Osteoblast (primary cell): ENCODE measurements at places on chromosomes 4 and X. TPM values are rescaled to one million over a fixed set of nuclear protein-coding genes. Genes with fewer than 3 reads are reported as not detected.

DNA sequence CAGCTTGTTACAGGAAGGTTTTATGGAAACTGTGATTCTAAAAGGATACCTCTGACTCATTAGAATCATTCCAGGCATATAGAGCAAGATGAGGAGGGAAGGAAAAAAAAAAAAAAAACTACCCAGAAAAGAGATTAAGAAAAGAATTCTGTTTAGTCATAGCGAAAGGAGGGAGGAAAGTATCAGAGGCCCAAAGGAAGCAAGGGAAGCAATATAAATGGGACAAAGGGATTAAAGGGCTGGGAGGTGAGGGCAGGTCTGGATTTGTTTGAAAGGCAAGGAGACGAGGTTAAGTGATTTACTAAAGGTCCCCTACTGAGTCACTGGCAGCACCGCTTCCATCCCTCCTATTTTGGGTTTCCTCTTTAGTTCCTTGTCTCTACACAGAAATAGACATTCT is 88.6 kb upstream of the IL1RAPL1 start:
- no peak for DNase-seq

DNA sequence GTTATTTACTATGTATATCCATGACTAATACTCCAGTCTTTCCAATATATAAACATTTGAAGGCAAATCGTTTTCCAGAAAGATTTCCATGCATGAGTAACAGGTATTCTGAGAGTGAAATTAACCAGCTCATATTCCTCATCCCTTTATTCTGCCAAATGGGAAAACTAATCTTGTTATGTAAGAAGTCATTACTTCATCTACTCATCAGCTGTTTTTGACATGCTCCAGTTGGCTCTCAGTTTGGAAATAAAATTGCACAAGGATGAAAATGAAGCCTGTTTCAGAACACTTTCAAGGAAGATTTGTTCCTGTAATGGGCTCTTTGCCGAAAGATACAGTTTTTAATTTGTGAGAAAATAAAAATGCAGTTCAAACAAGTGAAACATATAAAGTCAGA is 121.9 kb downstream of the KCTD8 start:
- DNase-seq: no peak

DNA sequence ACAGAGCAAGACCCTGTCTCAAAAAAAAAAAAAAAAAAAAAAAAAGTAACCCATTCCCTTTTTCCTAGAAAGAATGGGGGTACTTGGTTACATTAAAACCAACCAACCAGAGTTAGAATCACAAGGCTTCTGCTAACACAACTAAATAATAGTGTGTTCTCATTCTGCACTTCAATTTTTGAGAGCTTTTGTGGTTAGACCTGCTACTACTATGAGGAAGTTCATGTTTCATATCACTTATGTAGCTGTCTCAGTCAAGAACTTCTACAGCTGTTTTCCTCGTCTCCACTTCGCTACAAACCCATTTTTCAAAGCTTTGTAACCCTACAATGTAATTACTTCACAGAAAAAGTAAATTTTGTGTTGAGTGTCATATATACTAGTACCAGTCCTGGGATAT is 58.3 kb downstream of the PDHA2 start:
- no peak for DNase-seq

DNA sequence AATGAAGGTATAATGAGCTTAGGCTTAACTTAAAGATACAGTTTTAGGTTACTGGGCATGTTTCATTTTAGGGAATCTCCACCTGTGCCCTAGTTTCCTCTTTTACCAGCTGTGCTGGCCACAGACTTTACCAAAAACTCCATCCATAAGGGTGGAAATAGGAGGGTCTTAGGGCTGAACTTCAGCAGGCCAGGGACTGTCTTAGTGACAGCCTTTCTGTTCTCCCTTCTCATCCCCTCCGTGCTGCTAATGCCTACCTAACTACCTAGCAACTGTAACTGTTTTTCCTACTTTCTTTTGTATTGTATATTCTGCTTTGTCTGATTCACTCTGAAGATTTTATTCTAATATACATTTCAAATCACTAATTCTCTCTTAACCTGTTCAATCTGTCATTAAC is 1375.3 kb downstream of the PCDH18 start:
- no peak for DNase-seq

- DNase-seq: no peak
Measured at GRCh38 chr4:29717287-29718057, 1002.7 kb upstream of the PCDH7 start.

DNA sequence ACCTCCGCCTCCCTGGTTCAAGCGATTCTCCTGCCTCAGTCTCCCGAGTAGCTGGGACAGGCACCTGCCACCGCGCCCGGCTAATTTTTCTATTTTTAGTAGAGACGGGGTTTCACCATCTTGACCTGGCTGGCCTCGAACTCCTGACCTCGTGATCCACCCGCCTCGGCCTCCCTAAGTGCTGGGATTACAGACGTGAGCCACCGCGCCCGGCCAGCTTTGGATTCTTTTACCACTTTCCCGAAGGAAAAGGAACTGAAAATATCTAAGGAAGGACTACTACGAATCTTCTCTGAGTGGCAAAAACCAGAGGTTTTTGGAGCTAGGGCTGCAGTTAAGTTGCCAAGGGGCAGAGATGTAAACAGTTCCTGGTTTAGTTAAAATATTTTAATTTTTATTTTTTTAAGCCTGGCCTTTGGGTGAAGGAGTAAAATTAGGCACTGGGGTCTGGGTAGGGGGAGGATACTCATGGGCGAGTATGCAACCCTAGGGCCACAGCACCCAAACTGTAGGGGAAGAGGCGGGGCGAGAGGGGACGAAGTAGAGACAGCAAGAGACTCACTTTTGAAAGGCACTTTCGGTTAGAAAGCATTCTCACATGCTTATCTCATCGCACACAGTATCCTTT is 525 bp upstream of the CISD2 start:
- DNase-seq: peak; percentile 88

DNA sequence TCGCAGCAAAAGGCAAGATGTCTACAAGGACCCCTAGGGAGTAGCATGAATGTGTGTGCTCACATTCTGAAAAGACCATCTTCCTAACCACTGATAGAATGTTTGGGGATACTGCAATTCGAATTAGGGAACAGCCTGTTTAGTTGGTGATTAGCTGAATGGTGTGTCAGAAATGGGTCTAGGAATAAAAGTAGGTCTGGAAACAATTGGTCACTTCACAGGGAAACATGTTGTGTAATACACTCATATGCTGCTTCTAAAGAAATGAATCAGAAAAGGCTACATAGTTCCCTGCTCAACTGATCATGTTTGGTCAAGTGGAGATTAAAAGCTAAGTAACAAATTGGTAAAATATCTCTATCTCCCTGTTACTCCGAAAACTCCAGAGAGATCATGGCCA is 2362.4 kb upstream of the TENM3 start:
- no peak for DNase-seq

DNA sequence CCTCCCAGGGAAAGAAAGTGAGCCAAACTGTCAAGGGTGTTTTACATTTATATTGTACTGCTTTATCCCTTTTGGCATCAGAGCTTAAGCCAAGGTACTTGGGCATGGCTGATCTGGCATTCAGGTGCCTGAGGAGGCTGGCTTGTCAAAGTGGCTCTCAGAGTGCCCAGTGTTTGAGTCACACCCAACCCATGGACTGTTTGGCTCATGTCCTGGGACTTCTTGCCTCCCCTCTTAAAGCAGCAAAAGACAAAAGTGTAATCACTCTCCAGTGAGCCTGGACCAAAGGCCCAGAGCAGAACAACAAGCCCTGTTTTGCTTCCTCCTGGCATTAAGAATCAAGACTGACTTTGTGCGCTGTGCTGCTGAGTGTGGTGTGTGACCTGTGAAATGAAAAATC is 311.7 kb upstream of the TAPT1 start:
- no peak for DNase-seq

GRCh38 chr4:147940171-147940570 is 208.3 kb downstream of the ARHGAP10 start:
- DNase-seq: no peak

DNA sequence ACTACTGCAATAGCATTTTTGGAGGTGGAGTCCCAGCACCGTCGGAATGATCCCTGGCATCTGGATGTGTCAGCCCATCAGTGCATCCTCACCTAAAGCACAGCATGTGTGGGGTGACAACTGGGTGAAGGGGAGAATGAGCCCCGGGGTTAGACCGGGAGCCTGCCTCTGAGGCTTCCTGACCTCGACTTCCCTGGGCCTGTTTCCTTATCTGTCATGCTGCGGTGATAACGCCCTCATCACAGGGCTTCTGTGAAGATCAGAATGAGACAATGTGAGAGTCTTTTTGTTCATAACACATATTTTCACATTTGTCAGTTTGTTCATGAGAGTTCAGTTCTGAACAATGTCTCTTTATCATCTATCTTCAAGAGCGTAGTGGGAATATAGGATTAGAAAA is 31.1 kb upstream of the PDLIM3 start:
- DNase-seq: no peak

DNA sequence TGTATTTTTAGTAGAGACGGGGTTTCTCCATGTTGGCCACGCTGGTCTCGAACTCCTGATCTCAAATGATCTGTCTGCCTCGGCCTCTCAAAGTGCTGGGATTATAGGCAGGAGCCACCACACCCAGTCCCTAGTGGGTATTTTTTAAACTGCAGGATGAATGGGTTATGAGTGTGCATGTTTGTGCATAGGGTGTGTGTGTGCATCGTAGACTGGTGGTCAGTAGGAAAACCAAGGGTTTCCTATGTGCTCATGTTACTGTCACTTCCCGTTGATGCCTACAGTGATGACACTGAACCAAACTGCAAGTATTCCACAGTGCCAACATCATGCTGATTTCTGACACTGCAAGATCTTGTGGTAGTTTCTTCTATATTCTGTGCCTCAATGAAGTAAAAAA is 41.1 kb downstream of the DDIT4L start:
- no peak for DNase-seq

DNA sequence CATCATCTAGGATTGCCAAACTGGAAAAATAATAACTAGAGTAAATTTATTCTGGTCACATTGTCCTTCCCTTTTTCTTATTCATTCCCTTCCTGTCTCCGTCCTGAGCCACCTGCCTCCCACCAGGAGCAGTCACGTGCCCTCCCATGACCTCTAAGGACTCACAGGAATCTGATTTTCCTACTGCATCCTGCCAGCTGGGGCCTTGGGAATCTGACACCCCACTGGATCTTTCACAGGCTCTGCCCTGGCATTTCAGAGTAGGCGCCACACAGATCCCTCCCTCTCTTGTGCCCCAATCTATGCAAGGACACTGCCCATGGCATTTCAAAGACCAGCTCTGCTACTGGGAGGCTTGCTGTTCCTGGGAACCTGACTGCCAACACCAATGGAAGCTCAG is 520.5 kb downstream of the PPARGC1A start:
- DNase-seq: no peak

DNA sequence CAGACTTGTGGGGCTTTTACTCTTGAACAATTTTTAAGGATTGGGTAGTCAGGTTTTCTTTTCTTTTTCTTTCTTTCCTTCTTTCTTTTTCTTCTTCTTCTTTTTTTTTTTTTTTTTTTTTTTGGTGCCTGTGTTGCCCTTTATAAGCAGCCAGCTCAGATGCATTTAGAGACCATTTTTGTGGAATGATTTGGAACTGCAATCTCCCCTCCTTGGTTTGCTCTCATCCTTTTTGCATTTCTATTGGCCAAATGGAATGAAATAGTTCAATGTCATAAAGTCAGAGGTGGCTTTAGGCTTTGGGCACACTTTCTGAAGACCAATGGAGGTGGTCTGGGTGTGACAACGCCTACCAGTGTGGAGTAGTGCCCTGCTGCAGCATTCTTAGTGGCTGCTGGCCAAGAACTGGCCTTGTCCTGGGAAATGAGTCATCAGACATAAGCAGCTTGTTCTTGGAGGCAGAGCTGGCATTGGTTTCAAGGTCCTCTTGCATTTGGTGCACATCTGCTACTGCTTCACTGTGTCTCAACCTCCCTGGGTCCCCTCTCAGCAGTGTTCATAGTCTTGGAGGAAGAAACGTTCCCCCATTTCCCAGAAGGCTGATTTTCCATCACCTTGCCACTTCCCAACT is 84.5 kb downstream of the CT47B1 start:
- no peak for DNase-seq

- DNase-seq: peak; percentile 75
Measured at GRCh38 chr4:3404546-3404945, 37.2 kb upstream of the HGFAC start.

DNA sequence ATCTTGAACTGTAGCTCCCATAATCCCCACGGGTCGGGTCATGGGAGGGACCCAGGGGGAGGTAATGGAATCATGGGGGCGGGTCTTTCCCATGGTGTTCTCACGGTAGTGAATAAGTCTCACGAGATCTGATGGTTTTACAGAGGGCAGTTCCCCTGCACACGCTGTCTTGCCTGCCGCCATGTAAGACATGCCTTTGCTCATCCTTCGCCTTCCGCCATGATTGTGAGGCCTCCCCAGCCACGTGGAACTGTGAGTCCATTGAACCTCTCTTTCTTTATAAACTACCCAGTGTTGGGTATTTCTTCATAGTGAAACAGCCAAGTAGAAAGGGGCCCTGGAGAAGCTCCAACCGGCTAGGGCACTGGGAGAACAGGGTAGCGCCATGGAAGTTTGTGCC is 12.3 kb downstream of the CTAG1A start:
- no peak for DNase-seq

GRCh38 chr4:109368661-109369060 is 65.0 kb upstream of the SEC24B start:
- DNase-seq: no peak

DNA sequence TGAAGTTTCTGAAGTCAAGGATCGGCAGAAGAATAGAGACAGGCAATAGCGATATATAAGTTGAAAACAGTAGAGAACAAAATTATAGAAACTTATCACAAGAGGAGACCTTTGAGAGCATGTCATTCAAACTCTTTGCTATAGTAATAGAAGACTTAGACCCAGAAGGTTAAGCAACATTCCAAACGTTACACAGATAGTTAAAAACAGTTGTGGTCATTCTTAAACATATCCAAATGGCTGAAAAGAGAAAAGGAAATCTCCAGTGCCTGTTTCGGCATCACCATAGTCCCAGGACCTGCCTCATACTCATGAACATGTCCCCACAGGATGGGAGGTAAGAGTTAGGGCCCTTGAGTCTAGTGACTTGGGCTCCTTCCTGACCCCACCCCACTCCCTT is 258.1 kb upstream of the NOCT start:
- no peak for DNase-seq

DNA sequence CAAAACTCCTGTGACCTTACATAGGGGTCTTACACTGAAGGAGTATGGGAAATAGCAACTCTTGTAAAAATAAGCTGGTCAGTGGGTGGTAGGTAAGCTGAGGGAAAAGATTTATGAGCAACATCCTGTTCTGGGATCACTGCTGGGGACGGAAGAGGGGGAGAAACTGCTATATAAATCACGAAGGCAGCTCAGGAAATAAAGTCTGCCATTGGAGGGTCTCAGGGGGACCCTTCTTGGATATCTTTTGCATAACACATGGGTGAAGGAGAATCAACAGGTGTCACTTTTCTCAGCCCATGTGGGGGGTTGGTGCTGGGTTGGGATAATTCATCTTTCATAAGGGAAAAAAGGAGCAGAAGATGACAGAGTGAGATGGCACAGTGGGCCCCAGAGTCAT is 33.7 kb downstream of the AFF1 start:
- no peak for DNase-seq

The MTNR1A gene
- total RNA-seq: not detected in 2 replicates

The ALB gene
- total RNA-seq: under 0.01 TPM in 1 of 2 replicates, not detected in the other

The NUDT10 gene
- 2.5 and 2.7 TPM in 2 replicates for total RNA-seq

The STATH gene
- total RNA-seq: not detected in 2 replicates

The SLC2A9 gene
- 2.5 and 3.5 TPM in 2 replicates for total RNA-seq

The TSPYL2 gene
- total RNA-seq: 13.6 and 15.9 TPM in 2 replicates

The RENBP gene
- total RNA-seq: 6.5 TPM in 2 replicates

The FGFR3 gene
- total RNA-seq: 0.29 and 0.36 TPM in 2 replicates

The TCEAL7 gene
- 6.5 and 10.0 TPM in 2 replicates for total RNA-seq

The TMEM150C gene
- 3.3 and 7.1 TPM in 2 replicates for total RNA-seq

The VCX2 gene
- total RNA-seq: not detected in 2 replicates

The SORCS2 gene
- total RNA-seq: 9.0 and 11.5 TPM in 2 replicates

The NLGN3 gene
- total RNA-seq: 0.29 and 0.36 TPM in 2 replicates

The PHOX2B gene
- not detected in 2 replicates for total RNA-seq

The HSFX4 gene
- total RNA-seq: not detected in 2 replicates
